ENCODE measurements at places on chromosomes 2 and 18.

GRCh38 chr2:112915300-112916144 lies 4.6 kb downstream of the IL37 start:
- DNase-seq, result no peak

DNA sequence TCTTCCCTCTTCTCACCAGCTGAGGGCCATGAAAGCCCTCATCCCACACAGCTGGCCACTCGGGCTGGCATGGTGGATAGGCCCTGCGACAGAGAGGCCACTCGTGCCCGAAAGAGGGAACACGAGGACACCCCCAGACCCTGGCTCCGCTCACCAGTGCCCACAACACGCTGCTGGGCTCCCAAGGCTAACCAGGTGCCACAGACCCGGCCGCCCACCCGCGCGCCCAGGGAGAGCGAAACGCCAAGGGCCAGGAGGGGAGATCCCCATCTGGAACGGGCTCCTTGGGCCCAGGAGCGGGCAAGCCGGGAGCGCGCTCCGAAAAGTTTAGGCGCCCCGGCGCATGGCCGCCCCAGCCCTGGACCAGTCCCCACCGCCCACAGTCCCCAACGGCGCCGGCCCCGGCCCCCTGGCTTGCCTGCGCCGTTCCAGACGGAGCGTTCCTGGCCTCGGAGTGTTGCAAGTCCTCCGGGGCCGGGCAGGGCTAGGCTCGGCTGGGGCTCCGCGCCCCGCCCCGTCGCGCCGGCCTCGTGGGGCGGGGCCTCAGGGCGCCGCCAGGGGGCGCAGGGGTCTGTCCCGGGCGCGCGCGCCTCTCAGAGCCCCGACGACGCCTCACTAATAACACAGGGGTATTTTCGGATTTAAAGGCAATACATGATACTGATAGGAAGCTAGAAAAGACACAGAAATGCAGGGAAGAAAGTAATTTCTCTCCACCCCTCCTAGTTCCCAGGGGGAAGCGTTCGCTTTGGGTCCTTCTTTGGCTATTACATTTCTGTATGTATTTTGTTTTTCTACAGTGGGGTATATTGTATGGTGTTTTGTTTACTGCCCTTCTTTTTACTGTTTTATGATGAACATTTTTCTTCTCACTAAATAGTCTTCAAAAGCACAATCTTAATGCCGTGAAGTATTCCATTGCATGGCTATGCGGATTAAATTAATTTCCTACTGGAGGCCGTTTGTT lies at the start of gene TMBIM1:
Gene TMBIM1, minus strand, starts transcription at position 456 of the 967 bp plus-strand sequence. CDS start 10,362 bp downstream, outside the sequence.
- peak; percentile 96 for DNase-seq

GRCh38 chr18:50806208-50806616 lies 13.6 kb downstream of the MRO start:
- no peak for DNase-seq

GRCh38 chr2:198440833-198441232 lies 636.4 kb downstream of the PLCL1 start:
- DNase-seq, result no peak

DNA sequence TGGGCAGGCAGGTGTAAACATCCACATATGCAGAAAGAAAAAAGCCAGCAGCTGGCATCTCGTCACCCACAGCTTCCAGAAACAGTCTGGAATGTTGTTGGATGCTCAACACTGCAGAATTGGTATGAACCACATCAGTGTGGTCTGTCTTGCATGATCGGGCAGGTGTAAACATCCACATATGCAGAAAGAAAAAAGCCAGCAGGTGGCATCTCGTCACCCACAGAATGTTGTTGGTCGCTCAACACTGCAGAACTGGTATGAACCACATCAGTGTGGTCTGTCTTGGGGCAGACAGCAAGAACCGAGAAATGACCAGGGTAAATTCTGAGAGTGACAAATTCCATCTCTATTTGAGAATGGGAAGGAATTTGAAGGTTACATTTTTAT lies 39.6 kb downstream of the DOCK10 start:
- peak; percentile 68 for DNase-seq

DNA sequence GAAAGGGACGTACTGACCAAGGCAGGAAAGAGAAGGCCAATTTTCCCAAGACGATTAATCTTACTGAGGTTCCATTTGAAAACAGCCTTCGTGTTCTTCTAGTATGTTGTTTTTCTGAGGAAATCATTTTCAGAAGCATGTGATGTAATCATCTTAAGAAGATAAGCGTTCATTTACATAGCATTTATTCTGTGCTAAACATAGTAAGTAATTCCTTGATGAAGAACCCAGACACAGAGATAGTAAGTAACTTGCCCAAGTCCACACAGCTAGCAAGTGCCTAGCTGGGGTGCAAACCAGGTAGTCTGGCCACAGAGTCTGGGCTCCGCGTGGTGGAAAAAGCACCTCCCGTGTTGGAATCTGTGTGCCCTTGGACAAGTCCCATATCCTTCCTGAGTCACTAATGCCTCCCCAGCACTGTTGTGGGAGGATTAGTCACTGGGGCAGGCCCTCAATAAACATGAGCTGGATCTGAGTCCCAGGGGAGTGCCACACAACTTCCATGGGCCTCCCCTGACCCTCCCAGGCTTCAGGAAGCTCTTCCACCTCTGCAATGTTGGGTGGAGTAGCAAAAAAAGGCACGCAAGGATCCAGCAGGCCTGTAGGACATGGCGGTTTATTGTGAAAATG lies 26.9 kb upstream of the ASAP2 start:
- no peak for DNase-seq

DNA sequence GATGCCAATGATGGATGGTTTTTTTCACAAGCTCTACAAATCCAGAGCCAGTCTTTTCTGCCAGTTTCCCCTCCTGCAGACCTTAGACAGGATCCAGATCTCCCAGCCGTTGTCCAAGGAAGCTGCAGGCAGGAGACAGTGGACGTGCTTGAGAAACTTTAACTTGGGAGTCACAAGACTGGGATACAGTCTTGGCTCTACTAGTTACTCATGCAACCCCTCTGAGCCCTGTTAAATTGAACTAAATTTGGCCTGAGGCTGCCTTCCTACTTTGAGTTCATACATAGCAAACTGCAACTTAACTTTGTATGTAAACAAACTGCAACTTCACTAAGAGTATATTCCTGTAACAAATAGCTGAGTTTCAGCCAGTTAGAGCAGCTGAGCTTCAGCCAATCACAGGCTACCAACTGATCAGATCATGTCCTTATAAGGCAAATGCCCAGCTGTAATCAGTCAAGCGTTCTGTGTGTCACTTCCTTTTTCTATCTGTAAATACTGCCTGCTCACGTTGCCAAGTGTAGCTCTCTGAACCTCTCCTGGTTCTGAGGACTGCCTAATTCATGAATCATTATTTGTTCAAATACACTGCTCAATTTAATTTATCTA lies 140.9 kb downstream of the CAPN13 start:
- DNase-seq, result no peak

DNA sequence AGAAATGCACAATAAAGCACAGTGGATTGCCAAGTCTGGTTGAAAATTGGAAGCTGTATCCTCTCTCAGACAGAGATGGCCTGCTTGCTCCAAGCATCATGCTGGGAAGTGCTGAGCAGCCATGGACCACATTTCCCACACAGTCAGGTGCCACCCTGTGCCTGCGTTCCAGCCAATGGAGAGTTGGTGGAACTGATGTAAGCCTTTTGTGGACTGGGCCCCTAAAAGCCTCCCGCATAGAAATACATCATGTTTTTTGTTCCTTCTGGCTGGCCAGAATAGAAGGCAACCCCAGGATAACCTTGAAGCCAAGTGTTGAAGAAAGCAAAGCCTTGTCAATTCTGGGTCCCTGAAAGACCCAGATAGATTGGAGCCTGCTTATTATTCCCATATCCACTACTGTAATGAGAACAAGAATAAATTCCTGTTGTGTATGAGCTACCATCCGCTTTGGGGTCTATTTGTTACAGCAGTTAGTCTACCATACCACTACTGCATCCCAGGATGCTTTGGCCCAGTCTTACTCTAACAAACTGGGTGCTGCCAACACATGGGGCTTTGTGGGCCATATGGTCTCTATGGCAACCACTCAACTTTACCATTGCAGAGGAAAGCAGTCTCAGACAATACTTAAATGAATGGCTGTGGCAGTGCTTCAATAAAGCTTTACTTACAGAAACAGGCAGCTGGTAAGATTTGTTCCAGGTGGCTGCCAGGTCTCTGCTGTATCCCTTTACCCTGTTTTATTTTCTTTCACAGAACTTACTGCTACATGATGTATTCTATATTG lies 65.4 kb downstream of the POLE4 start:
- no peak for DNase-seq

DNA sequence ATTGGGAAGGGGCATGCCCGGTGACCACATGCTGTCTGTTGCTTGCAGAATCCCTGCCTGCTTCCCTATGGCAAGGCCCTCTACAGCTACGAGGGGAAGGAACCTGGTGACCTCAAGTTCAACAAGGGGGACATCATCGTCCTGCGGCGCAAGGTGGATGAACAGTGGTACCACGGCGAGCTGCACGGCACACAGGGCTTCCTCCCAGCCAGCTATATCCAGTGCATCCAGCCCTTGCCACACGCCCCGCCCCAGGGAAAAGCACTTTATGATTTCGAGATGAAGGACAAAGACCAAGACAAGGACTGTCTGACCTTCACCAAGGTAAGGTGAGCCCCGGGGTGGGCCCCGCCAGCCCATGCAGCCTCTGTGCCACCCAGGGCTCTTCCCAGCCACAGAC lies 218.6 kb downstream of the SH3RF3 start:
- DNase-seq, result no peak

GRCh38 chr2:172021074-172021931 lies 21.6 kb downstream of the METAP1D start:
- DNase-seq, result no peak

DNA sequence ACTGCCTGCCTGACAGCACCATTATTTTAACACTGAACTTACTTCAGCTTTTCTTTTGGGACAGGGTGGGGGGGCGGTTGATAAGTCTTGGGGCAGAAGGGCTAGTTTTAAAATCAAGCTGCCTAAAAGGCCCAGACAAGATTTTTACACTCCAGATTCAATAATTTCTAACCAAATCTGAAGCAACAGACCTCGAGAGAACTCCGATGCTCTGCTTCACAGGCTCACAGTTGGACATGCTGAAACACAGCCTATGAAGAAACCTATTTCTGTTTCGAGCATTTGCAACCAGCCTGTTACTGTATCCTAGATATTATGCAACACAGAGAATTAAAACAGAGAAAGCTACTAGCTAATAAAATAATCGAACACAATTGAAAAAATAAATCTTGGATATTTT lies 1.3 kb upstream of the MYT1L start:
- no peak for DNase-seq

GRCh38 chr2:240259201-240259923 lies 118.9 kb upstream of the OTOS start:
- DNase-seq, result no peak

- DNase-seq, result no peak
Measured at GRCh38 chr18:42131066-42131929, 176.3 kb downstream of the PIK3C3 start.

- DNase-seq, result peak; percentile 66
Measured at GRCh38 chr2:64586883-64587481, 62.9 kb downstream of the AFTPH start.

- DNase-seq, result no peak
Measured at GRCh38 chr2:123851281-123851680, 173.8 kb upstream of the CNTNAP5 start.

DNA sequence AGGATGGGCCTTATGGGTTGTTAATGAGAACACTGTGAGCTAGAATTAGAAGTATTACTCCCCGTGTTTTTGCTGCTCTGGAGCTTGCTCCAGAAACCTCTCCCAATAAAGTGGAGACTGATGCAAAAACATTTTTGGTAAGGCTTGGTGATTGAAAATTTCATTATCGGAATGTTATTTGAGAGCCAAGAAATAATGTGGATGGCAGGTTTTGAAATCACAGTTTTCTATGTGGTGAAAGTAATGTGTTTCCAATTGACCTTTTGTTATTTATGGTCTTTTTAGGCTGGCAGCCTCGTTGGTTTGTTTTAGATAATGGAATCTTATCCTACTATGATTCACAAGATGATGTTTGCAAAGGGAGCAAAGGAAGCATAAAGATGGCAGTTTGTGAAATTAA lies 5.1 kb downstream of the PLEKHA3 start:
- no peak for DNase-seq

- DNase-seq, result no peak
Measured at GRCh38 chr2:186751790-186752189, 57.9 kb downstream of the FAM171B start.

GRCh38 chr2:228048838-228049490 lies 132.5 kb downstream of the SPHKAP start:
- DNase-seq, result no peak

GRCh38 chr2:64655873-64656272 lies 2.2 kb upstream of the SERTAD2 start:
- no peak for DNase-seq

DNA sequence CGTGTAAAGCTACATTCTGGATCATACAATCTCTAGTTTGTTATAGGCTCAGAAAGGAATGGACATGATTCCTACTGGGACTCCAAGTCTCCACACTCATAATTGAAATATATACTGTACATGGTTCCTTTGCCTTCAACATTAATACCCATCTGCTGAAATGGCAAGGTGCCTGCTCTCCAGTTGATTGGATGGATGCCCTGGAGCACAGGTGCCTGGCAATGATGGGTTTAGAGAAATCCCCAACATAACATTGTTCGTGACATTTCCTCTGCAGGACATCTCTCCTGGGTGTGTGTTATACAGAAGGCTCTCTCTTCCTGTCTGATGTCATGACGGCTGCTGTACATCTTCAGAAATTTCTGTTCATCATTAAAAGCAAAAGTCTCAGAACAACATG lies 449.7 kb upstream of the CWC22 start:
- DNase-seq, result no peak

DNA sequence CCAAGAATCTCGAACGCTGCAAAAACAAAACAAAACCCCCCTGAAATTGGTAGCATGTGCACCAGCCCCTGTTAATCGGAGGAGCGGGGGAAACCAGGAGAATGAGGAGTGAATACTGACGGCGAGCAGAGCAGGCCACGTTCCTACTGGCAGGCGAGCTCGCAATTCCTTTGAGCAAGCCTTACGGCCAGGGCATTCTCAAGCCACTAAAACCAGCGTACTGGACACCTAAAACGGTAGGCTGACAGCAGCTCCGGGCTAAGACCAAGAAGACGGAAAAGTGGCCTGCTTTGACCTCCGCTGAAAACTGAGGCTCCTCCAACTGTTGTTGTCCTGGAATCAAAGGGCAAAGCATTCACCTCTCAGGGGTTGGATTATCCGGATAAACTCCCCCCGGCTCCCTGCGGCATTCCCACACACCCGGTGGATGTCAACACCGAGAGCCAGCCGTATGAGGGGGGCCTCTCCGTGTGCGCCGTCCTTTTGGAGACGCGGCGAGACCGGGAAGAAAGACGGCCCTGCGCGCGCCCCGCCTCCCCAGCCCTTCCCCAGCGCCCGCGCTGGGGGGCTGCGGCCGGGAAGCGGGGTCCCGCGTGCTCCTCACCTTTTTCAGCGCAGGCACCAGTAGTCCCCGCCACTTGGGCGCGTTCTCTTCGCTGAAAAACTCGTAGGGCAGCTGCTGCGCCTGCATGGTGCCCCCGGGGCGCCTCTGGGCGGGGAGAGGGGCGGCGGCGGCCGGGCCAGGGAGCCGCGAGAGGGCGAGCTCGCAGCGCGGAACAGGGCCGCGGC lies 925 bp downstream of the SOS1 start:
- DNase-seq, result peak; percentile 89

GRCh38 chr2:38485734-38486133 lies 108.7 kb upstream of the ATL2 start:
- DNase-seq, result no peak

GRCh38 chr2:111694700-111695101 lies 189.3 kb downstream of the ANAPC1 start:
- DNase-seq, result no peak

Measured in activated CD4-positive, alpha-beta T cell treated with anti-CD3 and anti-CD28 coated beads, Interleukin-2, amount 10 ng/mL, durations not matched to agents 24 days and 14 days (primary cell).